ENCODE measurements at places on chromosomes 5 and 9. TPM values are rescaled to one million over a fixed set of nuclear protein-coding genes. Genes with fewer than 3 reads are reported as not detected.

DNA sequence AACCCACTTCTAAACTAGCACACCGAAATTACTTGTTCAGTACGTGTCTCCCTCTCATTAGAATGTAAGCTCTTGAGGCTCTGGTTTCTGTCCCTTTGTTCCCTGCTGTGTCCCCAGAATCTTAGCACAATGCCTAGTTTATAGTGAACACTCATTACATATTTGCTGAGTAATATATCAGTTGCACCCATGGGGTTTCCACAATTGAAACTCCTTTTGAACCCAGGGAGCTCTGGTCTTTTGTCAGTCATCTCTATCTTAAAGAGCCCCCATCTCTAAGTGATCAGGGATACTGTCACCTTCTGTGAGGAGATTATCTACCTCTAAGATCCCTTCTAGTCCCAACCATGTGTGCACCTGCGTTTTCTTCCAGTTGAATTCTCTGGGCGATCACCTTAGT is 12.8 kb downstream of the CAMK4 start:
- DNase-seq = no peak
- no peaks in the 10 kb centered on the region for H3K27me3 ChIP-seq
- no peak overlapping the region for H3K4me3 ChIP-seq
- H3K4me1 ChIP-seq = no peaks in the 10 kb centered on the region

DNA sequence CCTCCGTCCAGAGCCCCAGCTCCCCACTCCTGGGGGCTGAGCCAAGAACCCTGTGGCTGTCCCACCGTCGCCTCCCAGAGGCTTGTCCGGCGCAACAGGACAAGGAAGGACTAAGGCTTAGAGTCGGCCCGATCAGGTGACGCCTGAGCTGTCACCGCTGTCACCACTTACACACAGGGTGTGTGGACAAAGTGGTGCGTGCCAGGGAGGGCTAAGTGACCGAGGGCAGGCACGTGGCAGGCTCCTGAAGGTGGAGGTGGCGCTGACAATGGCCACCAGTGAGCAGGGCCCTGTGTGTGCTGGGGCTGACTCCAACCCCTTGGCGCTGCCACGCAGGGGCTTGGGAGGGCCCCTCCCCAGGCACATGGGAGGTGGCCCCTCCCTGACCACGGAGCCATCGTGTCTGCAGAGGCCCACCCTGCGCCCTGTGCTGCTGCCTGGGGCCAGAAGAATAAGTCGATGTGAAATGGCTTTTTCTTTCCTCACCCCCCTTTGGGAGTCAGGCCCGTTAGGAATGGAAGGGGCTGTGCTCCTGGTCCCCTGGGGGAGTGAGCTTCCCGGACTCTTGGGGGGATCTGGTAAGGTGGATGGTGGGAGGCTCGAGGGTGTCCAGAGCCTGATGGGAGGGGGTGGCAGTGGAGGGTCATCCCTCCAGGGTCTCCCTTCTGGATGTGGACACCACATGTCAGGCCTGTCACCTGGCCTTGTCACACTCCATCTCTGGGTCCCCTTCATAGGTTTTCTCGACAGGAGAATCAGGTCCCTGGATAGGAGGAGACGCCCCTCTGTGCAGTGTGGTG is 2.6 kb upstream of the GPSM1 start:
- no peak overlapping the region for H3K4me3 ChIP-seq
- H3K27me3 ChIP-seq = no peaks in the 10 kb centered on the region
- DNase-seq = peak; percentile 84
- H3K27ac ChIP-seq = no peak overlapping the region
- H3K4me1 ChIP-seq = peaks cover 40% of the 10 kb centered on the region
- H3K36me3 ChIP-seq = no peaks in the 10 kb centered on the region

- peak overlapping the region; percentile 56 for H3K4me3 ChIP-seq
- H3K27me3 ChIP-seq = no peaks in the 10 kb centered on the region
- H3K36me3 ChIP-seq = no peaks in the 10 kb centered on the region
- no peak for DNase-seq
- no peaks in the 10 kb centered on the region for H3K4me1 ChIP-seq
Observed at GRCh38 chr5:131171276-131171810, 599 bp downstream of the LYRM7 start.

- H3K36me3 ChIP-seq = no peaks in the 10 kb centered on the region
- H3K4me3 ChIP-seq = no peak overlapping the region
- DNase-seq = no peak
- no peaks in the 10 kb centered on the region for H3K27me3 ChIP-seq
- H3K27ac ChIP-seq = no peak overlapping the region
- peaks cover 4% of the 10 kb centered on the region for H3K4me1 ChIP-seq
Observed at GRCh38 chr5:155303120-155303519, 289.6 kb downstream of the KIF4B start.

DNA sequence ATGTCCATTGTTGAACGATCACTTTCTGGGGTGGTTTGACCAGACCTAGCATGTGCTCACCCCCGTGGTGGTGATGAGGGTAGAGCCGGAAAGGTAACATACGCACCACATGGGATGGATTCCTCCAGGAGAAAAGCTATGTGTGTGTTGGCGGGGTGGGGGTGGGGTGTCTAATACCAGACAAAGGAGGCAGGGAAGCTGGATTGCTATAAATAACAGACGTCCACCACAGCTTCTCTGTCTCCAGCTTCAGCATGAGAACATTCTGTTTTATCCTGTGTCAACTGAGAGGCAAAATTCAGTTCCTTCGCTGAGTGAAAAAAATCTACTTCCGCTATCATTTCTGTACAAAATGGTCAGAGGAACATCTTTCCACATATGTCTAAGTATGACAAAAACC is 151.0 kb downstream of the PCSK1 start:
- H3K36me3 ChIP-seq = no peaks in the 10 kb centered on the region
- H3K27me3 ChIP-seq = no peaks in the 10 kb centered on the region
- no peaks in the 10 kb centered on the region for H3K4me1 ChIP-seq
- no peak overlapping the region for H3K27ac ChIP-seq

DNA sequence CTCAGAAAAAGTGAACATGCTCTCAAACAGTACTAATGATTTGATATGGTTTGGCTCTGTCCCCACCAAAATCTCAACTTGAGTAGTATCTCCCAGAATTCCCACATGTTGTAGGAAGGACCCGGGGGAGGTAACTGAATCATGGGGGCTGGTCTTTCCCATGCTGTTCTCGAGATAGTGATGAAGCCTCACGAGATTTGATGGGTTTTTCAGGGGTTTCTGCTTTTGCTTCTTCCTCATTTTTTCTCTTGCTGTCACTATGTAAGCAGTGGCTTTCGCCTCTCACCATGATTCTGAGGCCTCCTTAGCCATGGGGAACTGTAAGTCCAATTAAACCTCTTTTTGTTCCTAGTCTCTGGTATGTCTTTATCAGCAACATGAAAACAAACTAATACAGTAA is 401.3 kb downstream of the BNC2 start:
- no peaks in the 10 kb centered on the region for H3K36me3 ChIP-seq
- no peak overlapping the region for H3K4me3 ChIP-seq
- no peaks in the 10 kb centered on the region for H3K27me3 ChIP-seq
- H3K4me1 ChIP-seq = no peaks in the 10 kb centered on the region

- H3K27ac ChIP-seq = no peak overlapping the region
- H3K4me3 ChIP-seq = no peak overlapping the region
Observed at GRCh38 chr9:90306158-90306557, 336.5 kb downstream of the DIRAS2 start.

- H3K4me3 ChIP-seq = no peak overlapping the region
- H3K27ac ChIP-seq = no peak overlapping the region
- no peaks in the 10 kb centered on the region for H3K27me3 ChIP-seq
- H3K4me1 ChIP-seq = no peaks in the 10 kb centered on the region
- no peaks in the 10 kb centered on the region for H3K36me3 ChIP-seq
Observed at GRCh38 chr5:132055441-132055807, 5.0 kb upstream of the IL3 start.

GRCh38 chr9:91711755-91712601 is 238.1 kb downstream of the ROR2 start:
- no peak for DNase-seq
- no peak overlapping the region for H3K4me3 ChIP-seq
- H3K27ac ChIP-seq = no peak overlapping the region
- H3K36me3 ChIP-seq = no peaks in the 10 kb centered on the region

DNA sequence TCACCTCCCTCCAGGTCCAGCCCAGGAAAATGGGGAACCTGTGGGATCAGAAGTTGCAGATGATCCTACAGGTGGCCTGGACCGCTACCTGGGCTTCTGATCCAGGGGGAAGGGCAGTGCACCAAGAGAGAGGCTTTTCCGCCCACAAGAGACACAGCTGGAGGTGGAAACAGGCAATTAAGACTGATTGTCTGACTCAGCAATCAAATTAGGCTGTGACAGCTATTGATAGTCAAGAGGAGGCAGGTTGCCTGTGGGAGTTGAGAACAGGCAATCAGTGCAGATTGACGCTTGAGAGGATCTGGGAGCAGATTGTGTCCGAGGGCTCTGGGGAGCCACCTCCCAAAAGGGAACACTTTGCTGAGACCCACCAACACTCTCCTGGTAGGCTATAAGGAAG is 71.1 kb upstream of the SLC44A1 start:
- no peaks in the 10 kb centered on the region for H3K36me3 ChIP-seq
- H3K27me3 ChIP-seq = no peaks in the 10 kb centered on the region
- H3K4me3 ChIP-seq = no peak overlapping the region
- no peaks in the 10 kb centered on the region for H3K4me1 ChIP-seq
- DNase-seq = no peak

DNA sequence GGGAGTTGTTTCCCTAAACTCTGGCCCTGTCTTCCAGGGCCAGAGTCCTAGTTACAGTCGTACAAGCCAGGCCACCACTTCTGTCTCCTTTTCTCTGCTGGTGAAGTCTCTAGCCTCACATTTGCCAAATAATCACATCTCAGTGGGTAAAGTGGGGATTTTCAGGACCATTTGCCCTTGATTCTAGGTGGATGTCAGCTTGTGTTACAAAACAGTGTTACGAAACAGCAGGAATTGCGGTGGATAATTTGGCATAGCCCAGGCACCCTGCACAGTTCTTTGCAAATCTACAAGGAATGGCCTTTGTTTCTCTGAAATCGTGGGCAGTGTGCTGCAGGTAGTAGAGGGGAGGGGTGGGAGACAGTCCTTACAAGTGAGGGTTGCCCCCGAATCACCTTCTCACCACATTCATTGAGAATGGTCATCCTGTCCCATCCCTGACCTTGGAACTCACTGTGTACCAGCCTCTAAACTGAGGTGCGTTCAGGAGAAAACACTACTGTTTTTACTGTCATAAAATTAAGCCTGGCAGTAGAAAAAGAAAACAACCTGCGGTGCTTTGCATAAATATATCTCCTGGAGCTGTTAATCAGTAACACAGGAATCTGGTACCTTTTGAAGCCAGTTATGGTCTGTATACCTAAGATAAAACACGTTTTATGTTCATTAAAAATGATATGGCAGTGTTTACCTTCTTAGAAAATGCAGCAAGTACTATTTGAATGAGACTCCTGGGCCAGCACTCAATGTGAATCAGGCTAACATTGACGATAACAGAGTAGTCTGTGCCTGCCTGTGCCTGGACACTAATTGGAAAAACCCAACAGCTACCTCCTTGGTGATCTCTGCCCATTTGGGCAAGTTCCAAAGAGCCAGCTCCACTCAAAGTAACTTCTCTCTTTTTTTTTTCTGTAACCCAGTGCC is 44.3 kb downstream of the CYSTM1 start:
- no peaks in the 10 kb centered on the region for H3K36me3 ChIP-seq
- no peaks in the 10 kb centered on the region for H3K27me3 ChIP-seq
- H3K27ac ChIP-seq = no peak overlapping the region
- peak; percentile 57 for DNase-seq
- peaks cover 71% of the 10 kb centered on the region for H3K4me1 ChIP-seq

The TAL2 gene
- total RNA-seq = not detected

The RABEPK gene
- total RNA-seq = 16.1 TPM

The MTAP gene
- total RNA-seq = 21.5 TPM

The CYLC2 gene
- not detected for total RNA-seq

The SPATA31C1 gene
- not detected for total RNA-seq

The RETREG1 gene
- total RNA-seq = 14.0 TPM

The LRRTM2 gene
- not detected for total RNA-seq

The GFI1B gene
- 0.07 TPM for total RNA-seq

All from cardiac muscle cell (in vitro differentiated cells and primary cell).